Parietal lobe (tissue), 2 donors: ENCODE measurements at places on chromosomes 1 and 21. TPM values are rescaled to one million over a fixed set of nuclear protein-coding genes. Genes with fewer than 3 reads are reported as not detected.

The RPTN gene
- not detected for total RNA-seq

The C1orf53 gene
- total RNA-seq, result 1.3 TPM

The ADORA1 gene
- 21.9 TPM for total RNA-seq

The ASAP3 gene
- 9.7 TPM for total RNA-seq

The LHX8 gene
- total RNA-seq, result 0.31 TPM

The BMP8B gene
- 0.63 TPM for total RNA-seq

The MTR gene
- 48.5 TPM for total RNA-seq

The SPRR2B gene
- total RNA-seq, result not detected

The PLEKHN1 gene
- not detected for total RNA-seq

The SPAG17 gene
- total RNA-seq, result 3.1 TPM

The C8A gene
- not detected for total RNA-seq

The OR2T2 gene
- total RNA-seq, result not detected

The RAB42 gene
- 1.9 TPM for total RNA-seq

The CCDC181 gene
- 6.6 TPM for total RNA-seq

The MYBPH gene
- not detected for total RNA-seq

The DHCR24 gene
- 63.2 TPM for total RNA-seq

The MYOG gene
- not detected for total RNA-seq

The HHIPL2 gene
- 0.94 TPM for total RNA-seq

The VHLL gene
- total RNA-seq, result 1.3 TPM

The DUSP12 gene
- total RNA-seq, result 104 TPM

The HPDL gene
- 1.3 TPM for total RNA-seq

The DMRTA2 gene
- total RNA-seq, result 5.3 TPM

The EDN2 gene
- total RNA-seq, result not detected

The TEKT2 gene
- total RNA-seq, result 23.8 TPM

The NME7 gene
- 46.0 TPM for total RNA-seq

The ARL8A gene
- 77.9 TPM for total RNA-seq

The TBX19 gene
- 1.6 TPM for total RNA-seq

The NASP gene
- total RNA-seq, result 165 TPM

The ARV1 gene
- 12.8 TPM for total RNA-seq

The FCRL6 gene
- total RNA-seq, result not detected

The FAM163A gene
- 0.31 TPM for total RNA-seq

The RHBDL2 gene
- not detected for total RNA-seq

The GSTM1 gene
- 10.3 TPM for total RNA-seq

The ZNF695 gene
- 11.9 TPM for total RNA-seq

The CFAP410 gene
- 15.3 TPM for total RNA-seq

The CFAP74 gene
- total RNA-seq, result 0.63 TPM

The LAD1 gene
- total RNA-seq, result not detected

The TTLL7 gene
- 287 TPM for total RNA-seq

The KIF17 gene
- total RNA-seq, result 5.9 TPM

The CA14 gene
- 1.3 TPM for total RNA-seq

The CSMD2 gene
- 145 TPM for total RNA-seq

The AQP10 gene
- total RNA-seq, result not detected

The PYHIN1 gene
- total RNA-seq, result not detected

The BARHL2 gene
- not detected for total RNA-seq

The CELSR2 gene
- total RNA-seq, result 82.6 TPM

The GNG4 gene
- total RNA-seq, result 32.2 TPM

The COL24A1 gene
- 1.6 TPM for total RNA-seq

The MCOLN3 gene
- not detected for total RNA-seq

The F13B gene
- total RNA-seq, result not detected

The C1orf226 gene
- 7.5 TPM for total RNA-seq

The SPATA1 gene
- 0.63 TPM for total RNA-seq

The KANK4 gene
- total RNA-seq, result 0.63 TPM

The UBE2U gene
- not detected for total RNA-seq

The NBPF12 gene
- 46.3 TPM for total RNA-seq

The SAMD13 gene
- 3.1 TPM for total RNA-seq

The LMX1A gene
- total RNA-seq, result 0.31 TPM
